ENCODE measurements at places on chromosomes 6 and 20.

GRCh38 chr6:44251576-44252524 is 4.9 kb downstream of the HSP90AB1 start:
- no peak for DNase-seq

- DNase-seq, result no peak
Observed at GRCh38 chr6:43963203-43963602, 164.0 kb downstream of the MRPL14 start.

- DNase-seq, result no peak
Observed at GRCh38 chr6:22925920-22926789, 356.8 kb downstream of the HDGFL1 start.

DNA sequence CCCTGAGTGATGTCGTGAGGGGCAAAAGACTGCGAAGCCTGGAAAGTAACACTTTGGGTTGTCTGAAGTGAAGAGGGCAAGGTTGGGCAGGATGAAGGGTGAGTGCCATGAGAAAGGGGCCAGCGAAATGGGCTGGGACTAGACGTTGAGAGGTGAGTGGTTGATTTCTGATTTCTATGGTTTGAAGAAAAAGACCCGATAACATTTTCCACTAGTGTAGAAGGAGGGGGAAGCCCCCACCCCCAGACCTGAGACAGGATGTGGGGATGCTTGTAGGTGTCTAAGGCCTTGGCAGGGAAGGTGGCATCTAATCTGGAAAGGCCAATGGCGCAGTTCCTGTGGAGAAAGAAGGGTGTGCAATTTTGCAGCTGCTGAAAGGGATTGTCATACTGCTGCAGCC is 25.3 kb upstream of the KIF3B start:
- DNase-seq, result no peak

DNA sequence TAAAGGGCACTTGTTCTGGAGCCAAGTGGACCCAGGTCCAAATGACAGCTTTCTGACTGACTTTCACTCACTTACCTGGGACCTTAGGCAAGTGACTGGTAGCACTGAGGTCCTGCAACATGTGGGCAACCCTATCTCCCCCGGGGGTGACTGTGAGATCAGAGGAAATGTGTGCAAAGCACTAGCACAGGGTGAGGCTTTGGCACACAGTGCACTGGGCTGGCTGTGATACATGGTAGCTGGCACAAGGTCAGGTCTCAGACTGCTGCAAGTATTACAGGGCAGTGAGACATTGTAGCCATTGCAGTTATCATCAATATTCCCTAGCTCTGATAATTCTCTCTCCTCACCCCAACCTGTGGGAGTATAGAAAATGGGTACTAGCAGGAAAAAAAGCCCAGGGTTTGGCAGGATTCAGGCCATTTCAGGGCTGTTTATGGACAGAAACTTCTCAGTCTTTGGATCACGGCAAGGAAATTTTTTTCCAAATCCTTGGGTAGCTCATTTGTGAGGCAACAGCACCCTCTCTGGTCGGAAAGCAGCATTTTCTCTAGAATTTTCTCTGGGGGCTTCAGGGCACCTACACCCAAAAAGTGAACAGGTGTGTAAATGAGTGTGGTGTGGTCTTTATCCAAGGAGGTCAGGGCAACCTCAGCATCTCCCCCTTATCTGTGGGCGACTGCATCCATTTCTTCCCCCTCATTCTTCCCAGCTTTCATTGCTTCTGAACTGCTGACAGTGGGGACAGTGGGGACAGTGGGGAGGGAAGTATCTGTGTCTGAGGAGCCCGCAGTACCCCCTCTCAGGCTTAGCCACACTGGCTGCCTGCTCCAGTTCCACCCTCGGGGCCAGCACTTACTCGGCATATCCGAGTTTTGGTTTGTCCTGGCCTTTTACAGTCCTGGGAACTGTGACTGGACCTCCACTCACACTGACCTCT is 148.7 kb upstream of the PHACTR3 start:
- DNase-seq, result no peak

DNA sequence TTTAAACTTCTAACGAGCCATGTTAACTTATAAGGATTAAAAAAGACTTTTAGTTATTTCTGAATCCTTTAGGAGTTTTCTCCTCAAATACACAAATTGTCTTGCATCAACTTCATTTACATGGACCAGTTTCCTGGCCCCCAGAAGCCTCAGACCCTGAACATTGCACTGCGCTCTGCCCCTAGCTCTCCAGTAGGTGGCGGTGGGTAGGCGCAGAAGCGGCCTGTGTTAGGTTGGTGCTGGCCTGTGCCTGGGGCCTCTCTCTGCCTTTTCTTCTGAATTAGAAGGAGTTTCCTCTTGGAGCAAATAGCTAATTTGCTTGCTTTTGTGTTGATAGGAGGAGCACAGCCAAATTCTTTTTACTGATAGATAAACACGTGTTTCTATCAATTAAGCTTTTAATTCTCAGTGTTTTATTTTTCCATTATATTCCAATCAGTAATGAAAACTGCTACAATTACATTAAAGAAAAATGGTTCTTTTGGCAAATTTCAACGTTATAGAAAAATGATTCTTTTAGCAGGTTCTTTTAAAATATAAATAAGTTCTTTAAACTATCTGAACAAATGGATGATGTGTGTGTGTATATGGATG is 44.4 kb downstream of the DTD1 start:
- peak; percentile 55 for DNase-seq

DNA sequence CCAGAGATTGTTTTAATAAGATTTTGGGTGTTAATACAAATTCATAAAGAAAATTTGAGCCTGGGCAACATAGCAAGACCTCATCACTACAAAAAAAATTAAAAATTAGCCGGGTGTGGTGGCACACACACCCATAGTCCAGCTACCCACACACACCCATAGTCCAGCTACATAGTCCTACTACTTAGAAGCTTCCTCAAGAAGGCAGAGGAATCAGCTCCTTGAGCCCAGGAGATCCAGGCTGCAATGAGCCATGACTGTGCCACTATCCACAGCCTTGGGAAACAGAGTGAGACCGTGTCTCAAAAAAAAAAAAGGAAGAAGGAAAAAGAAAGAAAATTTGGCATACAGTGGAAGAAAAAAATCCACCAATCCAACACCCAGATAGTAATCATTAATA is 16.8 kb downstream of the SEC63 start:
- DNase-seq, result no peak

- no peak for DNase-seq
Observed at GRCh38 chr6:31251261-31251660, 20.6 kb downstream of the HLA-C start.

DNA sequence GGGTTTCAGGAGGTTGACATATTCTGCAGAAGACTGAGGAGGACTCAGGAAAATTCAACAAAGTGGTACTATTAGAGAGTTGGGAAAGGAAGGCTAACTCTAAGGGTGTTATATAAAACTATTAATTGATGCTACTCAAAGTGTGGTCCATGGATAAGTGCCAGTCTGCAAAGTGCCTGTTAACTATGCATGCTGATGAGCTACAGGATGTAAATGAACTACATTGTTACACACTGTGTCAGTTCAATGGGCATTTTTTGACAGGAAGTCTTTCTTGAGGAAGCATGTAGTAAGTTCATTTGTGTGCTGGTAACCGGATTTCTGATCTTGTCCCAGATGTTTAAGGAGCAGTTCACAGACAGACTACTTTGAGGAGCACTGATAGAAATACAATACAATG is 75.6 kb downstream of the KLHL32 start:
- DNase-seq, result no peak

DNA sequence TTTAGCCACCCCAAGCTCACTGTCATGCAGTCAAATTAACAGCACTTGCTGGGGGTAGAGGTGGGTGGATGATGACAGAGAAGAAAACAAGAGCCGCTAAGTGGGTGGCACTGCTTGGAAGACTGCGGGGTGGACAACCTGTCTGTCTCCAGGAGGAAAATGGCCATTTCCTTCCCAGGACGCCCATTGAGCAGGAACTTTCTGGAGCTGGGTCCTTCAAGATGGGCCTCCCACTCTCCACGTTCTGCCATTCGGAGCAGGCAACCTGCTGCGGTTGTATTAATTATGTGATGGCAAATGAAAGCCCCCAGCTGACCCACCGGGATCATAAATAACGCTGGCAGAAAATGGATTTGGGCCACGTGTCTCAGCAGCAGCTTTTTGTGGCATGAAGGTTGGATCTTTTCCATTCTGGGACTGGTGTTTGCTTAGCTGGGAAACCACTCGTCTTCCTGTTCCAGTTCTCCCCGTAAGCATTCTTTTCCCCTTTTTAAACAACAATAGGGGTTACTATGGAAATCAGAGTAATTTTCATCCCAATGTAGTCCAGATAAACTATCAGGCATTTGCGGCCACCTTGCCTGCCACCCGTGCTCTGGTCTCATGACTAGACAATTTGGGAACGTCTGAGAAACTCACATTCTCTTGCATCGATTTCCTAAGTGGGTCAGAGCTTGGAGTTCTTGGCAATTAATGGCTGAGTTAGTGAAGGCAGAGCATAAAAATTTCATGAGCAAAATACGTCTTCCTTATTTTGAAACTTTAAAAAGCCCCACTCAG is 215.5 kb downstream of the ANKRD60 start:
- no peak for DNase-seq

- peak; percentile 44 for DNase-seq
Observed at GRCh38 chr6:75101896-75102295, 104.0 kb downstream of the COL12A1 start.

DNA sequence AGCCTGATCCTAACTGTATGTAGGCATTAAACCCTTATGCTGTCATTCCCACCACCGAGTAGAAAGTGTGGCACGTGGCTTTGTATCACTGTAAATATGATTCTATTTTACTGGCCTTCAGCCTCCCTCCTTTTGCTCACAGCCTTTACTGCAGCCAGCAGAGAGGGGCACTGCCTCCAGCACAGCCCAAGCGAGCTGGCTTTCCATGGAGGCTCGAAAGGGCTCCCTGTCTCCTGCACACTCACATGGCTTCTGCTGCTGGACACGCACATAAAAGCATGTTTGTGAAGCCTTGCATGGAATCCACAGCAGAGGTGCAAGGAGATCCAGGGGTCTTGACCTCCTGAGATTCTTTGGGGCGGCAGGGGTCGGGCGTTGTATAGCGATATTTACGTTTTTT is 51.3 kb downstream of the RNASET2 start:
- no peak for DNase-seq

- no peak for DNase-seq
Observed at GRCh38 chr20:23374441-23374840, 12.5 kb downstream of the GZF1 start.

DNA sequence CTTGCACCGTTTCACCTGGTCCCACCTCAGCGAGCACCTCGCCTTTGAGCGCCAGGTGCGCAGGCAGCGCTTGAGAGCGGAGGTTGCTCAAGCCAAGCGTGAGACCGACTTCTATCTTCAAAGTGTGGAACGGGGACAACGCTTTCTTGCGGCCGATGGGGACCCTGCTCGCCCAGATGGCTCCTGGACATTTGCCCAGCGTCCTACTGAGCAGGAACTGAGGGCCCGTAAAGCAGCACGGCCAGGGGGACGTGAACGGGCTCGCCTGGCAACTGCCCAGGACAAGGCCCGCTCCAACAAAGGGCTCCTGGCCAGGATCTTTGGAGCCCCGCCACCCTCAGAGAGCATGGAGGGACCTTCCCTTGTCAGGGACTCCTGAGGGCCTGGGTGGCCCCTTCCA is 1.5 kb downstream of the ABT1 start:
- DNase-seq, result no peak

DNA sequence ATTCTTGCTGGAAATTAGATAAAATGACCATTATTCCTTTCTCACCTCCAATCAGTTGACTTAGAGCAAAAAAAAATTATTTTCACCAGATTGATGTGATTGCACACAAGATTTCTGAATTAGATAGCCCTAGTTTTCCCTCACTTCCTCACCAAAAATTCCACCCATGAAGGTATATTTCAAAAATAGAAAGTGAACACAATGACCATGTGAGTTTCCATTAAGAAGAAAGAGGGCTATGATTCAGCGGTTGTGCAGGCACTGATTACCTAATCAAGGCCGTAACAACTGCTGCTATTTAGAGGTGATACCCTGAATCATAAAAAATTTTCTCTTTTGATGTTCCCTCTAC is 19.5 kb upstream of the RALGAPA2 start:
- DNase-seq, result no peak

- no peak for DNase-seq
Observed at GRCh38 chr6:129696843-129697242, 13.1 kb downstream of the ARHGAP18 start.

- DNase-seq, result peak; percentile 72
Observed at GRCh38 chr6:76876922-76877553, 586.3 kb downstream of the HTR1B start.

DNA sequence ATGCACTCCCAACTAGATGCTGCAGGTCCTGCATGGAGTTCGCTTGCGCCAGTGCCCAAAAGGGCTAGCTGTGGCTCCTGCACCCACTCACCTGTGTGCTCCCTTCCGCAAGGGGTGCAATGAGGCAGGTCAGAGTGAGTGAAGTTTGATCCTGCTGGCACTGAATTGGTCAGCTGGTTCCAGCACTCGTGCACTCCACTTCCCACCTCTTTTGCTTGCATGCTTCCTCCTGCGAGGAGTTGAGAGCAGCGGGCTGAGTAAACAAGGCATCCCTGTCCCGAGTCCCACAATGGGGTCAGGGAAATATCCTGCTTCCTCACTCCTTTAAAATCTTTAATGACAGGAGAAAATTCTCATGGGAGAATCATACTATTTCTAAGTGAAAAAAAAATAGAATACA is 86.2 kb downstream of the LCA5 start:
- DNase-seq, result no peak

DNA sequence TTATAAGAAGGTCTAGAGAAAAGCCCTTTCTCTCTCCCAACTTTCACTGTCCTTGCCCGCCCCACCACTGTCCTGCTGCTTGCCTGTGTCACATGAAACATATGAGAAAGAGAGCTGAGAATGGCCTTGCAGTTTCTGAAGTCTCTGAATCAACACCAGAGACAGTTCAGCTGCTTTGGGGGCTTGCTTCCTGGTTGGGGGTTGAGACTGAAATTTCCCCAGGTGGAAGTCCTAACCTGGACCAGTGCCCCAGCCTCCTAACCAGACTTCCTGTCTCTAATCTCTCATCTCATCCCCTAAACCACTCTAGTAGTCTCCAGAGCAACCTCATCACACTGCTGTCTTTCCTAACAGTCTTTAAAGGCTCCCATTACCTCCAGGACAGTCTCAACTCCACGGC is 10.7 kb downstream of the TRAM2 start:
- no peak for DNase-seq

- no peak for DNase-seq
Observed at GRCh38 chr6:46273911-46274310, 103.1 kb upstream of the ENPP5 start.

- DNase-seq, result no peak
Observed at GRCh38 chr6:74805916-74806696, 399.7 kb downstream of the COL12A1 start.

DNA sequence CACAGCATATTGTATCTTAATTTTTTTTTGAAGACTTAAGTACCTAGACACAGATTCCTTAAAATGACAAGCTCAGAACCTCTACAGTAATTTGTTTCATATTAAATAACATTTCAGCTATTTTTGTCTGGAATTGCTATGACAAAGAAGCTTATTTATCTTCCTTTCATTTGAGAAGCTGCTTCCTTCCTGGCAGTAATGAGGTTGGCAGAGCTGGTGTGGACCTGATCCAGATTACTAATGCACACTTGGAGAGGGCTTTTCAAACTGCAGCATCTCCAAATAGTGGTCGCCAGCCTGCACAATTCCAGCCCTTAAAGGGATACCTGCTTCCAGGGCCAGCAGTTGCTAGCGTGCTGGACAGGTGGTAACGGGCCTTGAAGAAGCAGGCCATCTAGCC is 12.1 kb downstream of the PTCHD4 start:
- no peak for DNase-seq

All from HCEC 1CT (cell line).